Stimulated activated CD4-positive, alpha-beta T cell treated with anti-CD3 and anti-CD28 coated beads, Interleukin-12 subunit alpha, Interleukin-12 subunit beta, amount 100 ng/mL, for 48 hours (primary cell): ENCODE measurements at places on chromosomes 6 and 20.
A peak's percentile ranks its signal among the peaks of the same experiment; 100 is the strongest.

GRCh38 chr6:38054527-38055202 lies 235.1 kb downstream of the ZFAND3 start:
- no peak for DNase-seq

- DNase-seq, result no peak
Observed at GRCh38 chr6:17066610-17067009, 35.2 kb upstream of the STMND1 start.

- no peak for DNase-seq
Observed at GRCh38 chr6:3297006-3297405, 38.3 kb downstream of the PSMG4 start.

GRCh38 chr6:170208182-170208601 lies 82.7 kb downstream of the DLL1 start:
- no peak for DNase-seq

DNA sequence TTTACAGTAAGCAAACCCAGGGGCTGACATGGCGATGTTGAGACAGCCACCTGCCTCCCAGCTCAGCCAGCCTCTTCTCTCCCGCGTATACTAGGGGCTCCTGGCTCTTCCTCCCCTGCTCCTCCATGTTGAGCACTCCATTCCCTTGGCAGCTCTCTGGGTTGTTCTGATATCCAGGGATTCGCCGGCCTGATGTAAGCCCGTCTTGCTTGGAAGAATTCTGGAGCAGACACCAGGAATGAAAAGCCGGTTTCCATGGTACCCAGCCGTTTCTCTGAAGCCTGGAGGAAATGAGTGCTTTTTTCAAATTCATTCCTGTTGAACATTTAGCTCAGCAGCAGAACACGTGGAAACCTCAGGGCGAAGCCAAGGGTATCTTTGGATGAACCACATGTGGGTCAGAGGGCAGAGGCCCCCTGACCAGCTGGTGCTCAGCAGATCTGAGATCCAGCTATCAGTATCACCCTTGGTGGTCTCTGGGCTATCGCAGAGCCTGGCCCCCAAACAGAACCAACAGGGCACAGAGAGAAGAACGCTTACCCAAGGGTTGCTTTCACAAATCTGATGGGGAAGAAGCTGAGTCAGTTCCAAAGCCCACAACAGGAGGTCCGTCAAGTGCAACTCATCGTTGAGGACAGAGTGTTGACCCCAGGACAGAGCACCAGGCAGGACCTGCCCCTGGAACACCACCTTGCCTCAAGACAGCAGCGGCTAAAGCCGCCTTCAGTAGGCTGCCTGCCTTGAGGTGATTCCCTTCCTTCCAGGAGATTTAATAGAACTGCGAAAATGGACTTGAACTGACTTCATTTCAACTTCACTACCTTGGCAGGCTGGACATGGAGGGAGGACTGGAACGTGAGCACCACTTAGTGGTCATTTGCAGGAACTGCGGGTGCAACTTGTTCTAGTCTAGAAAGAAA lies 96.1 kb upstream of the RIN2 start:
- DNase-seq, result peak; percentile 54

DNA sequence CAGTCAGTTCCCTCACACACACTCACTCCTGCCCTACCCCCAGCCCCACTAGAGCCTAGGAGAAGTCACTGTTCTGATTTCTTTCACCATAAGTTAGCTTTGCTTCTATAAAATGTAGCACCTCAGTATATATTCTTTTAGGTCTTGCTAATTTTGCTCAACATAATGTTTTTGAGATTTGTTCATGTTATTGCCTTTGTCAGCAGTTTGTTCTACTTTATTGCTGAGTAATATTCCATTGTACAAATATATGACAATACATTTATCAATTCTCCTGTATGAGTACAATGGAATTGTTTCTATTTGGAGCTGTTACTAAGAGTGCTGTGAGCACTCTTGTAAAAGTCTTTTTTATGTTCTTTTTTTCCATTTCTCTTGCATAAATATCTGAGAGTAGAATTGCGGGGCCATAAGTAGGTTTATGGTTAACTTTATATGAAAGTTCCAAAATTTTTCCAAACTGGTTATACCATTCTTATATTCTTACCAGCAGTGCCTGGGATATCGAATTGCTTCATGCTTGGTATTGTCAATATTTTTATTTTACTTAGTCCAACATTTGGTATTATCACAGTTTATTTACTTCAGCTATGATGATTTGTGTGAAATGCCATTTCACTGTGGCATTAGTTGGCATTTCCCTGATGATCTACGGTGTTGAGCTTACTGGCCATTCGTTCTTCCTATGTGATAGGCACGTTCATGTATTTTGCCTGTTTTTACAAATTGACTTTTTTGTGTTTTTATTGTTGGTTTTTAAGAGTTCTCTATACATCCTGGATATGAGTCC lies 25.3 kb downstream of the EDN1 start:
- DNase-seq, result no peak

DNA sequence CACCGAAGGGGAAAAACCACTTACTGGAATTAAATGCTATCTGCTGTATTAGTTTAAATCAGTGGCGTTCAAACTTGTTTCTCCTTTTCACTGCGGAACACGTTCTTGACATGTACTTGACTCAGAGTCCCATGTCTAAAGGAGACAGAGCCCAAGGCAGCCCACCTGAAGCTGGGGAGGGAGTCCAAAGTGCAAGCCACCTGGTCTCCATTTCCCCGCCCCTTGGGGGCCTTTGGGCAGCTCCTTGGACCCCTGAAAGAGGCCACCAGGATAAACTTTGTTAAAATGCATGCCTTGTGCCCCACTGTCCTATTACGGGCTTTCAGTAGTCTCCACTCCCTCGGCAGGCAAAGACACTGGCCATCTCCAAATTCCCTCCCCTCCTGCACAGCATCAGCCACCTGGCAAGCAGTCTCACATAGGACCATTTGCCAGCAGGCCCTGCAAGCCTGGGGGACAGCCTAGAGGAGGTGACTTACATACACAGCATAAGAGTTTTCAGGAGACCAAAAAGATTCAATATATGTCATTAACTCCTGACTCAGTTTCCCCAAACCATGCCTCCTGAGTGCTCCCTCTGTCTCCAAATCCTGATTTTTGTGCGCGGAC lies 6.7 kb downstream of the PCK1 start:
- DNase-seq, result no peak

- no peak for DNase-seq
Observed at GRCh38 chr20:32909896-32910571, 51.3 kb downstream of the EFCAB8 start.

DNA sequence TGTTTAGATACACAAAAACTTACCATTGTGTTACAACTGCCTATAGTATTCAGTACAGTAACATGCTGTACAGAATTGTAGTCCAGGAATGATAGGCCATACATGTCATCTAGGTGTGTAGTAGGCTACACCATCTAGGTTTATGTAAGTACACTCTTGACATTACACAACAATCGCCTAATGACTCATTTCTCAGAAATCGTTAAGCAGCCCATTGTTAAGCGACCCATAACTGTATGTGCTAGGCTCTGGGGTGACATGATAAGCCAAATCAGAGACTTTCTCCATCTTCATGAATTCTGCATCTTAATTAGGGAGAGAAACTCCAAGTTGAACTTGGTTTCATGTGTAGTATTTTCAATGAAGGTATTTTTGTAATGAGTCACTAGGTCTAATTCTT lies 17.2 kb downstream of the STK35 start:
- DNase-seq, result no peak

DNA sequence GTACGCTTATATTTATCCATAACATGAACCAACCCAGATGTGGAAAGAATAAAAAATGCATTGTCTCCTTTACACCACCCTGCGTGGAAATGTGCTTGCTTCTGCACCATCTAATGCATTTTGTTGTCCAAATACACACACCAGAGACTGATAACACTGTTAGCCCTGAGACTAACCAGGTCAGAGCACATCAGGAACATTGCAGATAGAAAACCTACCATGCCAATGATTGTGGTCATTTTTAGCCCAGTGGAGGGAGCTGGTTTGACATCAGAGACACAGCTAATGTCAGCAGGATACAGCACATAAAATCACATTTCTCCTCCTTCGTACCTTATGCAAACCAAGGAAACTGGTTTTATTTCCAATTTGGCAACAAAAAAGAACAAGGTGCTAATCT lies 528.7 kb downstream of the DOK5 start:
- no peak for DNase-seq

GRCh38 chr6:43707767-43708166 lies 20.2 kb upstream of the MRPS18A start:
- no peak for DNase-seq

DNA sequence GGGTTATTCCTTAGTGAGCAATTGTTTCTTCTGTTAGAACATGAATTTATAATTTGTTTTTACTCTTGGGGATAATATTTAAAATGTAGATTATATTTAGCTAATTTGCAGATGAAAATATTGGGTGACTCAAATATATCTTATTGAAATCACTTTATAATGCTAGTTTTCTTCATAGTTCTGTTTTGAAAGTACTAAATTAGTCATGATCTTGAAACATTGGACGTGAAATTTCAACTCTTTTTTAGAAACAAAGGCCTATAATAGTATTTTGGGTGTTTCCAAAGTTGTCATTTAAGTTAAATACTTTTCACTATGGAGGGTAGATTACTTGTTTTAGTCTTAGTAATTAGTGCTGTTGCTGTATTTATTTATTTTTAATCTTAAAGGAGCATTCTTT lies 250.9 kb downstream of the UTRN start:
- no peak for DNase-seq

GRCh38 chr6:39430871-39431523 lies 108.5 kb upstream of the KCNK16 start:
- DNase-seq, result no peak

- DNase-seq, result no peak
Observed at GRCh38 chr20:3629893-3630292, 33.3 kb downstream of the GFRA4 start.

- DNase-seq, result no peak
Observed at GRCh38 chr20:59010995-59011873, 4.2 kb upstream of the CTSZ start.

- DNase-seq, result peak; percentile 12
Observed at GRCh38 chr6:121849477-121849876, 414.0 kb downstream of the GJA1 start.

- DNase-seq, result no peak
Observed at GRCh38 chr6:148747471-148748165, 788 bp downstream of the UST start.

DNA sequence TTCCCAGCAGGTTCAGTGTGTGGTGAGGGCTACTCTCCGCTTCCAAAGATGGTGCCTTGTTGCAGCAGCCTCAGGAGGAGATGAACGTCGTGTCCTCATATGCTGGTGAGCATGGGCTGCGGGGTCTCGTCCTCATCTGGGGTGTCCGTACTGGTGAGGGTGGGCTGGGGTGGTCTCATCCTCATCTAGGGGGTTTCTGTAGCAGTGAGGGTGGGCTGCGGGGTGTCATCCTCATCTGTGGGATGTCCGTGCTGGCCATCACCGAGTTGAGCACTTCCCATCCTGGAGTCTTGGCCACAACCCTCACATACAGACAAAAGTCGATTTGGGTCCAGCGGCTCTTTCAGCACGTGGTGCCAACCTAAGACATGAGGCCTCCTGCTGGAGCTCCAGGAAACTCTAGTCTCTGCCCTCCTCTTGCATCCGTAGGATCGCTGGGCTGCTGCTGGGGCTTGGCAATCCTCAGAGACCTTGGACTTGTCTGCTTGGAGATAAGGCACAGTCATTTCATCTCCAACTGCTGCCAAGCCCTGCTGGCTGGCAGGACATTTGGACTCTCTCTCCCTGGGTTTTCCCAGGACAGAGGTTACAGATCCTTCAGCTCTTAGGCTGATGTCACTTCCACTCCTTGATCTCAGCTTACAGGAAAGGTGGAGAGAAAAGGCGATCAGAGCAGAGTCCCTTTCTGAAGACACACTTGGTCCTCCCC lies 160.4 kb downstream of the PACRG start:
- DNase-seq, result no peak

GRCh38 chr6:2940010-2940850 lies 31.1 kb downstream of the SERPINB6 start:
- DNase-seq, result peak; percentile 82

DNA sequence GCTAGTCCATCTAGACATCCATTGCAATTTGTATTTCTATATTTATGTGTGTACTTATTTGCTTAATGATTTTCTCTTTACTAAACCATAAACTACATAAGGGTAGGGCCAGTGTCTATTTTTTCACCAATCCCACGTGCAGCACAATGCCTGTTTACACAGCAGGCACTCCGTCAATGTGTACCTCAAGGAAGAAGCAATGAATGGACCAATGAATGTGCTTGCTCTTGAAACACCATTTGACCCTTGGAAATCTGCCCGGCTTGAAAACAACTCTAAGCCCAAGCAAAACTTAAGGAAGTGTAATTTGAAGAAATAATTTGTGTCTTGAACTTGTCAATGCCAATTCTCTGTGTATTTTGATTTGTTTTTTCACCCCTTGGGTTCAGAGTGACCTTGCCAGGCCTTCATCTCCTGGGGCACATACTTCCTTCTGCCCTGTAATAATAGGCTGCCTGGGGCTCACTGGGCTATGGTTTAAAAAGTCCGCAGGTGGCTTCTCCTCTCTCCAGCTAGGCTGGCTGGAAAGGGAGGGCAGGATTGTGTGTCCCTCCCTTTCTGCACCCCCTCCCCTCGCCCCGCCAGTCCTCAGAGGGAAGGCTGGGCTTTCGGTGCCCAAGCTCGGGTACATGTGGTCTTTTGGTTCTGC lies 140.8 kb upstream of the ARMC2 start:
- DNase-seq, result no peak

- DNase-seq, result no peak
Observed at GRCh38 chr6:75275067-75275466, 9.5 kb downstream of the TMEM30A start.

DNA sequence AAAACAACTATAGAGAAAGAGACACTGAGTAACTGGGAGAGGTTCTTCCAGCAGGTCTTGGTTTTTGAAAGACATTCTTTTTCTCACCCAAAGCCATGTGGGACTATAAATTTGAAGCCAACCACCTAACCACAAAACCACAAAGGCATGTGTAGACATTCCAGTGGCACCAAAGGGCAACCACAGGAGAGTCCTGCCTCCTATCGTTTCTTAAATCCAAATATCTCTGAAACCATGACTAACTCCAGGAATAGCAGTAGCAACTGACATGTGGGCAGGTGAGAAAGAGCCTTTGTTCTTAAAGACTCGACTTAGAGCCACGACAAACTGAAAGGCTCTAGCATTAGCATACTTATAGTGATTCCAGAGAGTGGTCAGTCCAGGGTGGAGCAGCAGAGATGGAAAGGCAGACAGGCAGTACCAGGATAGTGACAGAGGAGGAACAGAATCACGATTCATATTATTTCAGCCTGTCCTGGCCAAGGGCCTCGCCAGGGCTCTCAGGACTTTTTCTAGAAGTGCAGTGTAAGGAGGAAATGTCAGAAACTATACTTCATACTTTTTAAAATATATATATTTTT lies 9.4 kb upstream of the COL9A1 start:
- DNase-seq, result peak; percentile 2

GRCh38 chr20:2398449-2398848 lies 17.7 kb downstream of the TGM6 start:
- no peak for DNase-seq

- no peak for DNase-seq
Observed at GRCh38 chr6:130851026-130851425, 23.8 kb downstream of the SMLR1 start.

DNA sequence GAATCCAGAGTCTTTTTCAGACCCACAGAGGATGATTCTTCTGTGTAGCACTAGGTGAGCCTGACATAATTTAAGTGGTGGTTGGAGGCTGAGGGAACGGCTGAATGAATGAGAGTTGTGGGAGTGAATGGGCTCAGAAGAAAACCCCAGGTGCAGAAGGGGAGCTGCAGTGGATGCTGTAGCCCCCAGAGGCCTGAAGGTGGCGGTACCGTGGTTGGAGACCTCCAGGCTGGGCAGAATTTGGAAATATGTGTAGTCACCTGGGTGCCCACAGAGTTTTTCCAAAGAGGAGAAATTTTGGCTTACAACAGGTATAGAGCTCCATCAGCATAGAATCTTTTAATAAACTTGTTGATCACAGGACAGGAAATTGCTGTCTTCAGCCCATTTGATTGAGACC lies 6.5 kb upstream of the RAET1G start:
- no peak for DNase-seq
